Heart right ventricle (tissue), 16 donors: ENCODE measurements at places on chromosomes 3 and 15. TPM values are rescaled to one million over a fixed set of nuclear protein-coding genes. Genes with fewer than 3 reads are reported as not detected.

Gene TLR9
- total RNA-seq: 0.39 TPM

Gene ABCF3
- 81.1 TPM for total RNA-seq

Gene SEMA3G
- 16.2 TPM for total RNA-seq

Gene LDHAL6B
- total RNA-seq: not detected

Gene TNFAIP8L3
- total RNA-seq: 3.2 TPM

Gene THAP10
- 4.5 TPM for total RNA-seq

Gene SLC27A2
- total RNA-seq: not detected

Gene GABRA5
- not detected for total RNA-seq

Gene SLC2A2
- total RNA-seq: not detected

Gene ACP3
- total RNA-seq: 1.0 TPM

Gene FBLN2
- 78.9 TPM for total RNA-seq

Gene SKOR1
- 0.20 TPM for total RNA-seq

Gene LIPH
- 0.31 TPM for total RNA-seq
